ENCODE measurements at places on chromosomes 1 and 21.

- no peak for DNase-seq
Observed at GRCh38 chr1:2228694-2229036, 546 bp downstream of the SKI start.

GRCh38 chr1:154849645-154850131 lies 20.4 kb downstream of the KCNN3 start:
- no peak for DNase-seq

- no peak for DNase-seq
Observed at GRCh38 chr1:22053861-22054770, 1.6 kb downstream of the CDC42 start.

DNA sequence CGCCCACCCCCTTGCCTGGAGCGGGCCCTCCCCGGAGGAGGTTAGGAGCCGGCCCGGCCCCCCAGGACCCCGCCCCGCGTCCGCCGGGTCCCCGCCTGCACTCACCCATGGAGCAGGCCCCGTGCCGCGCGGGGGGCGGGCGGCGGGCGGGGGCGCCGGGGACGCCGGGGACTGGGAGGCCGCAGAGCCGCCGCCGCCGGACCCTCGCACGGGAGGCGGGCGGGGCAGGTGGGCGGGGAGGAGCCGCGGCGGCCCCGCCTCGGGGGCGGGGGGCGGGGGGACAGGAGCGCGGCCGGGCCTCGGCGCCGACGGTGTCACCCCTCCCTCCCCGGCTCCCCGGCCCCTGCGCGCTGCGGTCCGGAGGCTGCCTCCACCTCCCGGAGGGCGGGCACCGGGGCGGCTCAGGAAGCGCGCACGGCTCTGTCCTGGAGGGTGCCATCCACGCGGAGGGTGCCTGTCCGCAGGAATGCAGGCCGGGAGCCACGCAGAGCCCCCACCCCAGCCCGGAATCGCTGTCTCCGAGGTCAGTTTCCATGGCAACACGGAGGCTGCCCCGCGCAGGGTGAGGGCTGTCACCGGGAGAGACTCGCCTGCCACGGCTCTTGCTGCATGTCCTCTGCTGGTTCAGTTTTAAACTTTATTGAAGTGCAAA lies 5.9 kb upstream of the PLEKHG5 start:
- DNase-seq, result no peak

GRCh38 chr1:231855361-231855760 lies 228.8 kb downstream of the DISC1 start:
- DNase-seq, result no peak

- no peak for DNase-seq
Observed at GRCh38 chr1:104699433-104699832, 949.7 kb downstream of the AMY1C start.

DNA sequence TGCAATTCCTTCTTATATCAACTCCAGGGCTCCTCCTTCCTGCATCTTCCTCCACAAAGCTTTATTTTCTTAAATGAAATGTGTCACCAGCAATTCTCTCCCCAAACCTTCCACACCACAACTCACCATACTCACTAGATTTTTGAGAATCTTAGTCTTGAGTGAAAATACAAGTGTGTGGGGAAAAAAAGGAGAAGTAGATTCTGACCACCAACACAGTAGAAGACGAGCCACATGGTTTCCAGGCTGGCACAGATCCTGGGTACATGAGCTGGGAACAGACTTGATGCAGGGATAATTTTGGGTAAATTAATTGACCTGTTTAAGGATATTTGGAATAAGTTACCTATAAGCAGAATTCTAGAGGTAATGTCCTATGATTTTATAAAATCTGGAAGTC lies 72.8 kb upstream of the KCNJ15 start:
- no peak for DNase-seq

- DNase-seq, result no peak
Observed at GRCh38 chr1:34165422-34165921, 442 bp upstream of the CSMD2 start.

GRCh38 chr21:45790427-45790826 lies 146.9 kb downstream of the PCBP3 start:
- DNase-seq, result no peak

- DNase-seq, result no peak
Observed at GRCh38 chr1:71785450-71785849, 496.9 kb downstream of the NEGR1 start.

GRCh38 chr1:218742467-218743262 lies 397.5 kb downstream of the TGFB2 start:
- no peak for DNase-seq

DNA sequence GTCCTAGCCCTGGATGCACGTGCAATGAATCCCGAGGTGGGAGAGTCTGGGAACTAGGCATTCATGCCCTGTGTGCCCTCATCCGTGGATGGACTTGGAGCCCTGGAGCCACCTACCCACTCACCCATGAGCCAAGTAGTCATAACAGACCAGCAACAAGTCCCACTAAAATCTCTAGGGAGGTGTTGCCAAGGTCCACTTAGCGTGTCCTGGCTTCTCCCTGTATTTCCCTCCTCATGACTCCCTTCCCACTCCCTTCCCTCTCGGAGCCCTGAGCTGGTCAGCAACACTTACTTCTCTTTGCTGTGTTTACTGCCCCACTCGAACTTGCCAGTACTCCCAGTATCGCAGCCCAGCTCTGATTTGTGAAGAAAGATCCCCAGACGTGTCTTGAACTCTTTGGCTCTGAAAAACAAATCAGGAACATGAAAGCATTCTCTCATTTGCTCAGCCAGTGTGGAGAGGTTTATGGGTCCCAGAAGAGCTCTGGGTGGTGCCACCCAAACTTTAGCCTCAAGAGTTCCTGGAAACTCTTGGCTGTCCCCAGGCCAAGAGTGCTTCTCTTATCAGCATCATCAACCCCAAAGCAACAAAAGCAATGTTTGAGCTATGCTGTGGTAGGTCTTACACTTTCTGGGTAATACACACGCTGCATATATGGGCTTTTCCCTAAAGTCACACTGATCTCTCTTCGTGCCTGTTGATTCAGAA lies 1.1 kb downstream of the RGS16 start:
- no peak for DNase-seq

- DNase-seq, result peak; percentile 50
Observed at GRCh38 chr1:215887627-215888026, 320.5 kb downstream of the KCTD3 start.

DNA sequence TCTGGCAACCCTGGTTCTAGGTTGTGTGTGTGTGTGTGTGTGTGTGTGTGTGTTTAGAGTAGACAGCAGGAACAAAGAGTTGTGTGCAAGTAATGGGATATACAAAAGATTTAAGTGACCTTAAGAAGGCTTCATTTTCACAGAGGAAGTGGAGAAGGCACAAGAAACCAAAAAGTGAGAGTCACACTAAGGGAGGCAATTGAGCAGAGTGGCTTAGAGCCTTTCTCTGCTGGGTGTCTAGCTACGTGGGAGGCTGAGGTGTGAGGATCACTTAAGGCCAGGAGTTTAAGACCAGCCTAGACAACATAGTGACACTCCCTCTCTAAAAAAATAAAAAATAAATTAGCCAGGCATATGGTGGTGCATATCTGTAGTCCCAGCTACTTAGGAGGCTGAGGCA lies 44.4 kb upstream of the HAO2 start:
- no peak for DNase-seq

GRCh38 chr1:147388969-147389368 lies 146.5 kb downstream of the CHD1L start:
- no peak for DNase-seq

- no peak for DNase-seq
Observed at GRCh38 chr1:98493469-98493868, 168.1 kb upstream of the SNX7 start.

GRCh38 chr1:51863384-51863783 lies 15.1 kb downstream of the NRDC start:
- no peak for DNase-seq

- no peak for DNase-seq
Observed at GRCh38 chr1:39979654-39980053, 24.7 kb downstream of the MFSD2A start.

GRCh38 chr1:81812712-81813111 lies 12.0 kb downstream of the ADGRL2 start:
- no peak for DNase-seq

GRCh38 chr1:48017716-48018115 lies 20.5 kb upstream of the TRABD2B start:
- no peak for DNase-seq

DNA sequence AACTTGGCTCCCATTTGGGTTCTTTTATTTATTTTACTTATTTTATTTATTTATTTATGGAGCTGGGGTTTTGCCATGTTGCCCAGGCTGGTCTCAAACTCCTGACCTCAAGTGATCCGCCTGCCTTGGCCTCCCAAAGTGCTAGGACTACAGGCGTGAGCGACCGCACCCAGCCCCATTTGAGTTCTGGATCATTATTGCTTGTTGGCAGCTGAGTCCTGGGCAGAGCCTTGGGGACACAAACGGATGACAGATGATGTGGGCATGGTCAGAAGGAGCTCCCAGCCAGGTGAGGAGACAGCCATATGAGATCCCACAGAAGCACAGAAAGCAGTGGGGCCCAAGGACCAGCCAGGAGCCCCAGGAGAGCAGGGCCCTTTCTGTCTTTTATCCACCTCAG lies 254.0 kb downstream of the MATN1 start:
- DNase-seq, result no peak
